ENCODE measurements at places on chromosomes 1 and 21. TPM values are rescaled to one million over a fixed set of nuclear protein-coding genes. Genes with fewer than 3 reads are reported as not detected.
A peak's percentile ranks its signal among the peaks of the same experiment; 100 is the strongest.

DNA sequence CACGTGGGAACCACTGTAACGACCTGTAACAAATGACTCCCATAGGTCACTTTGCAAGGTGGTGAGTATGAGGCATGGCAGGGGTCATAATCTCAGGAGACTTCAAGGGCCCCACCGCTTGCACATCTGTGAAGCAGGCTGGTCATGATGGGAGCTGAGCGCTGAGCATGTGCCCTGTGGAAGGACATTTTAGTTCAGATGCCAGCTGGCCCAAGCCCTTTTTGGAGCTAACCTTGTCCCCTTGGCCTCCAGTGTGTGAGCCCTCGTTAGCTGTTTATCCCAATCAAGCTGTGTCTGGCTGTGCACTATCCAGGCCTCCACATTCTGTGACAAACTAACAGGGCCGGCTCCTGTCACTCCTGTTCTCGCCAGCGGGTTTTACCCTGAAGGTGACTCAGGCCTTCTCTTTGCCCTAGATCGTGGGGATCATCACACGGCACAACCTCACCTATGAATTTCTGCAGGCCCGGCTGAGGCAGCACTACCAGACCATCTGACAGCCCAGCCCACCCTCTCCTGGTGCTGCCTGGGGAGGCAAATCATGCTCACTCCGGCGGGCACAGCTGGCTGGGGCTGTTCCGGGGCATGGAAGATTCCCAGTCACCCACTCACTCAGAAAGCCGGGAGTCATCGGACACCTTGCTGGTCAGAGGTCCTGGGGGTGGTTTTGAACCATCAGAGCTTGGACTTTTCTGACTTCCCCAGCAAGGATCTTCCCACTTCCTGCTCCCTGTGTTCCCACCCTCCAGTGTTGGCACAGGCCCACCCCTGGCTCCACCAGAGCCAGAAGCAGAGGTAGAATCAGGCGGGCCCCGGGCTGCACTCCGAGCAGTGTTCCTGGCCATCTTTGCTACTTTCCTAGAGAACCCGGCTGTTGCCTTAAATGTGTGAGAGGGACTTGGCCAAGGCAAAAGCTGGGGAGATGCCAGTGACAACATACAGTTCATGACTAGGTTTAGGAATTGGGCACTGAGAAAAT lies 7.6 kb downstream of the NPPA start:
- H3K27me3 ChIP-seq: no peaks in the 10 kb centered on the region
- H3K4me3 ChIP-seq: no peak overlapping the region
- peaks cover 44% of the 10 kb centered on the region for H3K4me1 ChIP-seq

DNA sequence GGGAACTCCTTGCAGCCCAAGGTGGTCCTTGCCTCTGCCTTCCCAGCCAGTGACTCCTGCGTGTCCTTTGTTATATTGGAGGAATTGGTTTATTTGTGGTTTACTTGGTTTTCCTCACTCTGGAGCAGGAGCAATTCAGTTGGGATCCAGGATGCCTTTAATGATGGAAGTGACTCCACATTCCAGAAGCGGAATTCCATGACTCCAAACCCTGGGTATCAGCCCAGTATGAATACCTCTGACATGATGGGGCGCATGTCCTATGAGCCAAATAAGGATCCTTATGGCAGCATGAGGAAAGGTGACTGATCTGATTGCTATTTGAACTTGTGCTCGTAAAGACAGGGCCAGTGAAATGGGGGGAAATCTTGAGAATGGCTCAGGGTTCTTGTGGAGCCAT lies 15.1 kb upstream of the PIGV start:
- H3K27ac ChIP-seq: peak overlapping the region; percentile 61
- peaks cover 37% of the 10 kb centered on the region for H3K4me1 ChIP-seq
- no peaks in the 10 kb centered on the region for H3K27me3 ChIP-seq
- H3K36me3 ChIP-seq: peaks cover 95% of the 10 kb centered on the region

- H3K4me1 ChIP-seq: no peaks in the 10 kb centered on the region
- no peak overlapping the region for H3K4me3 ChIP-seq
- H3K27ac ChIP-seq: no peak overlapping the region
- no peaks in the 10 kb centered on the region for H3K27me3 ChIP-seq
- peaks cover 46% of the 10 kb centered on the region for H3K36me3 ChIP-seq
Observed at GRCh38 chr21:41435706-41436105, 9.7 kb downstream of the MX1 start.

TFF2 gene
- total RNA-seq: not detected

DNA sequence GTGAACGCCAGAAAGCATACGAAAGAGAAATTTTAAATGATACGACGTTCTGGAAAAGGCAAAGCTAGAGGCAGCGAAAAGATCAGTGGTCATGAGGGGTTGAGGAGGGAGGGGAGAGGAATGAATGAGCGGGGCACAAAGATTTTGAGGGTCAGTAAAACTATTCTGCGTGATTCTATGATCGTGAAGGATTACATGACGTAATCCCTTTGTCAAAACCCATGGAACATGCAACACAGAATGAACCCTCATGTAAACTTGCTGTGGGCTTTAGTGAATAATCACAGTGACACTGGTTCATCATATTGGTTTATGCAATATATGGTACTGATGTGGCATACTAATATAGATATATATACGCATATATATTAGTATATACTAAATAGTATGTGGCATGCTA lies 13.0 kb downstream of the LRRC38 start:
- H3K4me3 ChIP-seq: no peak overlapping the region
- H3K36me3 ChIP-seq: no peaks in the 10 kb centered on the region
- H3K27ac ChIP-seq: no peak overlapping the region

GRCh38 chr1:210645582-210646257 lies 317.0 kb downstream of the HHAT start:
- no peaks in the 10 kb centered on the region for H3K36me3 ChIP-seq
- no peak overlapping the region for H3K27ac ChIP-seq
- H3K4me3 ChIP-seq: no peak overlapping the region
- H3K4me1 ChIP-seq: no peaks in the 10 kb centered on the region
- DNase-seq: no peak

FMN2 gene
- 0.15 TPM for total RNA-seq

KIF21B gene
- total RNA-seq: 0.48 TPM

DNA sequence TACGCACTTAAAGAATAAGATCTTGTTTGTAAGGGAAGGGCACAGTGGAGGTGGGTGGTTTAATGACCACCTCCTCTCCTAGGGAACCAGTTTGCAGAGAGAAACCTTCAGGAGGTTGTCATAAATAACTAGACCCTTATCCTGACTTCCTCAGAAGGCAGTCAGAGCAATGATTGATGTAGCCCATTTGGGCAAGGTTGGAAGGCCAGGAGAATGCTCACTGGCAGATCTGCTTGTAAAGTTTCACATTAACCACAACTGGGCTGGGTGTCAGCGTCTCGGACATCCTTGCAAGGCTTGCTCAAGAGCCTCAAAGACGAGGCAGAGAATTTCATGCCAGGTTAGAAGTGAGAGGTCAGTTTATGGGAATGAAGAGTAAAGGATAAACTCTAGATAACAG lies 87.6 kb upstream of the TRABD2B start:
- no peak overlapping the region for H3K4me3 ChIP-seq
- H3K36me3 ChIP-seq: no peaks in the 10 kb centered on the region
- no peak overlapping the region for H3K27ac ChIP-seq
- no peak for DNase-seq
- no peaks in the 10 kb centered on the region for H3K27me3 ChIP-seq
- H3K4me1 ChIP-seq: no peaks in the 10 kb centered on the region

DNA sequence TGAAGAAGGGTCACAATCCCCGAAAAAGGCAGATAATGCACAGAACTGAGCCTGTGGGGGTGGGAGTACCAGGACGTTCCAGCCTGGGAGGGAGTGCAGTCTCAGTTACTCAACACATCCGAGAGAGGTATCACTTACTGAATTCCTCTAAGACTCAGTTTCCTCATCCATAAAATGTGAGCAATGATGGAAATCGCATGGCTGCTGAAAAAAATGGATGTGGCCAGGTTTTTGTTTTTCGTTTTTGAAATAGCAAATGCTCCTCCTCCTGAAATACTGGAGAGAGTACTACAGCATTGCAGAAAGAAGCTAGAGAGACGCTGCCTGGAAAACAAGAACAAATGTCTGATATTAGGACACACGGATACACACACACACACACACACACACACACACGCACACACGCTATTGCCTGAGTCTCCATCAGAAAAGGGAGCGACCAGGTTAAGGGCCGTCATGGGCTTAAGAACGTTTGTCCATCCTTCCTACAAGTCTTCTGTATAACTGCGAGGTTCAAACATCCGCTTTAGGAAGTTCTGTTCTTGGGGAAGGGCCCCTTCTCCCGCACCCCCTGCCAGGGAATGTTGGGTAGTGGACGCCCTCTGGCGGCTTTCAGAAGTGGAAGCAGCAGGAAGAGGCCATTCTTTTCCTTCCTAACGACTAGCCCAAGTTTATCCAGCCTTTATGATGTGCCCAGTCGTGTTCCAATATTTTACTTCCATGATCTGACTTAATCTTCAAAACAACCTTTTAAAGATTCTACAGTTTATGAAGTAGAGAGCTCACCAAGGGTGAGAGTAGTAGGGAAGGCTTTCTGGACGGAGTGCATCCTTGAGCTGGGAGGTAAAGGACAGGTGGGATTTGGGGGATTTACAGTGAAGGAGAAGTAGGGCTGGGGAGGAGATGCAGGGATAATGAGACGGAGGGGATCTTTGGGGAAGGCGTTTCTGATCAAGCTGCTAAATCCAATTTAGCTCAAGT lies 699 bp upstream of the NES start:
- peak overlapping the region; percentile 72 for H3K4me3 ChIP-seq
- H3K27me3 ChIP-seq: no peaks in the 10 kb centered on the region
- H3K27ac ChIP-seq: peak overlapping the region; percentile 90
- H3K4me1 ChIP-seq: no peaks in the 10 kb centered on the region
- DNase-seq: peak; percentile 77
- H3K36me3 ChIP-seq: peaks cover 15% of the 10 kb centered on the region

RGS4 gene
- 5.0 TPM for total RNA-seq

DNA sequence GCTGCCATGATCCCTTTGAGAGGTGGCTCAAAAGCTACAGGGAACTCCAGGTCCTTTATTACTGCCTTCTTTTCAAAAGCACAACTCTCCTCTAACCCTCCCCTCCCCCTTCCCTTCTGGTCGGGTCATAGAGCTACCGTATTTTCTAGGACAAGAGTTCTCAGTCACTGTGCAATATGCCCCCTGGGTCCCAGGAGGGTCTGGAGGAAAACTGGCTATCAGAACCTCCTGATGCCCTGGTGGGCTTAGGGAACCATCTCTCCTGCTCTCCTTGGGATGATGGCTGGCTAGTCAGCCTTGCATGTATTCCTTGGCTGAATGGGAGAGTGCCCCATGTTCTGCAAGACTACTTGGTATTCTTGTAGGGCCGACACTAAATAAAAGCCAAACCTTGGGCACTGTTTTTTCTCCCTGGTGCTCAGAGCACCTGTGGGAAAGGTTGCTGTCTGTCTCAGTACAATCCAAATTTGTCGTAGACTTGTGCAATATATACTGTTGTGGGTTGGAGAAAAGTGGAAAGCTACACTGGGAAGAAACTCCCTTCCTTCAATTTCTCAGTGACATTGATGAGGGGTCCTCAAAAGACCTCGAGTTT lies 3.1 kb downstream of the BTG2 start:
- no peak for DNase-seq
- H3K27ac ChIP-seq: peak overlapping the region; percentile 100
- H3K36me3 ChIP-seq: peaks cover 44% of the 10 kb centered on the region
- H3K4me1 ChIP-seq: peaks cover 46% of the 10 kb centered on the region
